ENCODE measurements at places on chromosomes 6 and 20. TPM values are rescaled to one million over a fixed set of nuclear protein-coding genes. Genes with fewer than 3 reads are reported as not detected.

DNMT3B gene
- total RNA-seq, result 0.37 TPM

KCNK16 gene
- total RNA-seq, result not detected

CST5 gene
- not detected for total RNA-seq

PBOV1 gene
- not detected for total RNA-seq

THEMIS gene
- total RNA-seq, result 0.56 TPM

TRIM10 gene
- total RNA-seq, result not detected

TUBB2A gene
- 82.6 TPM for total RNA-seq

ZSCAN16 gene
- 3.8 TPM for total RNA-seq

SIRPD gene
- not detected for total RNA-seq

ARG1 gene
- total RNA-seq, result not detected

PFDN6 gene
- 22.1 TPM for total RNA-seq

APOM gene
- 2.5 TPM for total RNA-seq

ERVFRD-1 gene
- 0.32 TPM for total RNA-seq

SNAP91 gene
- total RNA-seq, result not detected
